ENCODE measurements at places on chromosomes 4 and X.
A peak's percentile ranks its signal among the peaks of the same experiment; 100 is the strongest.

DNA sequence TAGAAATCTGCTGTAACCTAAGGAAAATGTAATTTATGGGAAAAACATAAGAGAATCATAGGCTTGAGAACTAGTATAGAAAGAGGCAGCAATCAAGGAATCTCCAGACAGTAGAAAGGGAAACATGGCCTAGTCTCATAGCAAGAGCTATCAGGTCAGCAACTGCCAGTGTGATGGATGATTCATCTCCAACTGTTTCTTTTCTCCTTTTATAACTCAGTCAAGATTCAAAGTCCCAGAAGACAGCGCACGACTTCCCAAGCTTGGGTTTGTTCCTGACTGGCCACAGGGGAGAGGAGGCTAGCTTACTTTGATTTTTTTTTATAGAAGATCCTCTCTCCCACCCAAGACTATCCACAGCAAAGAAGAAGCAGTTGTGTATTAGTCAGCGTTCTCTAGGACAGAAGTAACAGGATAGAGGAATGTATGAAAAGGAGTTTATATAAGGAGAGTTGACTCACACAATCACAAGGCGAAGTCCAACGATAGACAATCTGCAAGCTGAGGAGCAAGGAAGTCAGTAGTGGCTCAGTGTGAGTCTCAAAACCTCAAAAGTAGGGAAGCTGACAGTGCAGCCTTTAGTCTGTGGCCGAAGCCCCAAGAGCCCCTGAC lies 181.5 kb downstream of the GC start:
- no peak for DNase-seq

GRCh38 chr4:95701500-95702170 lies 138.3 kb upstream of the PDHA2 start:
- DNase-seq: no peak

GRCh38 chr4:95547715-95548471 lies 880 bp downstream of the UNC5C start:
- DNase-seq: no peak

DNA sequence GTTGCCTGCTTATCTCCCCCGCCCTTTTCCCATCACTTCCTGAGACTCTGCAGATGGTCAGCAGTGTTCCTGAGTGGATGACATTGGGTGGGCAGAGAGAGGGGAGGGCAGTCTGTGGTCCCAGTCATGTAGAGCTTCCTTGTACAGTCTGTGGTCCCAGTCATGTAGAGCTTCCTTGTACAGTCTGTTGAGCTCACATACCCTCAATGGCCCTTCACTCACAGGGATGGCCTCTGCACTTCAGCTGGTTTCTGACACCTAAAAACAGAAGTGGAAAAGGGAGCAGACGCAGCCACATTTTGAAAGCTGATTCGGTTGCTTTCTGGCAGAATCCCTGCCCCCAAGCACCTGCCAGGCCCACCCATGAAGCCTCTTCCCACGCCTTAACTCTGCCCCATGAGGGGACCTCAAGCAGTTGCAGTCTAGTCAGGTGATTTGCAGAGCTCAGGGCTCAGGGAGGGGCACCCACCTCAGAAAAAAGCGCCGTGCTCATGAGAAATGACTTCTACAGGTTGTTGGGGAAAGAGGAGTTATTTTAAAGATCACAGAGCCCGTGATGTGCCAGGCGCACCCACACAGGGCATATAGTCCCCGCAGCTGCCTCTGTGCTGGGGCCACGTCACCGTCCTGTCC lies 3.6 kb upstream of the TMEM271 start:
- no peak for DNase-seq

DNA sequence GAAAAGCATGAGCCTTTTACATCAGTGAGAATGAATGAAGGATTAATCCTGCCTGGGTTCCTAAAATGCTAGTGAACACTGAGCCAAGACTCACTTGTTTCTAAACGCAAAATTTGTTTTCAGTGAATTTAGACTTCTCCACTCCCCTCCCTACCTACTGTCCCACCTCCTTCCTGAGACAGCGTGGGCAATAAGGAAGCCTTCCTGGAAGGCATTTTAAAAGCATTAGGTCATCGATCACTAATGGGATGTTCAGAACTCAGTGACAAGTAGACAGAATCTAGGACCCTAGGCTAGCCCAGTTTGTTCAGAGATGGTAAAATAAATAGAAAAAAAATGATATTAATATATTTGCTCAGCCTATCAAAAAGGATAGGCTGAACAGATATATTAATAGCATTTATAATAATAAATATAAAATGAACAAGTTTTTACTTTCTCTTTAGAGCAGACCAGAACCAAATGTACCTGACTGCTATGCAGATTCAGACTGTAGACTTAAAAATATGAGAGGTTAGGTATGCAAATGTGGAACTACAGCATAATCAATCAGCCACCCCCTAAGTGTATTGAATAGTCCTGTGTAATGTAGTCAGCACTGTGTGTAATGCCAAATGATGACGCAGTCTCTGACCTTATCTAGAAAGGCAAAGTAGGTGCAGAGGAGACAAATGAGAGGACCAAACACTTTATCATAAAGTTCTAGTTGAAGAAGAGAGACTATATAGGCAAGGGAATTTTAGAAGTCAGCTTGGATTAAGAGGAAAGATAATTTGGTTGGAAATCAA lies 331.1 kb downstream of the GPAT3 start:
- no peak for DNase-seq

DNA sequence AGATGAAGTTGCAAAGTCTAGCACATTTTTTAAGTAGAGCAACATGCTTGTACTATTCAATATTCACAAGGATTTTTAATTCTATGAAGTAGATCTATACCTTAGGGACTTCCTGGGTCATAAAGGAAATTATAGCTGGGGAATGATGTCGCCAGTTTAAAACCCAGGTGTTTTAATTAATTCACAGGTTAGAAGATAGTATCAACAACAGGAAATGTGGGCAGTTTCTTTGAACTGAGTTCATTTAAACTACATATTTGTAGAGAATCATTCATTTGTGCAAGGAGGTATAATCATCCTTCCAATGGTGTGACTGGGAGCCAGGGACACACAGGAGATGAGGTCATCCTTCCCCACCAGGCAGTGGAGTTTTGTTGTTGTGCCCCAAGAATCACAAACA lies 181.3 kb upstream of the KLF3 start:
- no peak for DNase-seq

DNA sequence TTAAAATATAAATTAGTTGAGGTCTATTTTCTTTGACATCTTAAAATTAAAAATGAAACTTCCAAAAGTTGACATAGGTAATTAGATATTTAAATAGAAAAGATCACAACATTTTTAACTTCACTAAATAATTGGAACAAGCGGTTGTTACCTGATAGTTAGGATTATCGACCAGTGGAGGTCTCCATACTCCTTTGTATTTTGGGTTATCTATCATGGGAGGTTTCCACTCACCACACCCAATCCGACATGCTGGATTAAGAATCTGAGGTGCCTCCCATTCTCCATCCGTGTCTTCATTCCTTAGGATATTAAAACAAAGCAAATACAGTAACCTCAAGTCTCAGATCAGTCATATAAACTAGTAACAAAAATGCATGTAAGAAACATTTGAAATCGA lies 22.2 kb downstream of the SCOC start:
- no peak for DNase-seq

DNA sequence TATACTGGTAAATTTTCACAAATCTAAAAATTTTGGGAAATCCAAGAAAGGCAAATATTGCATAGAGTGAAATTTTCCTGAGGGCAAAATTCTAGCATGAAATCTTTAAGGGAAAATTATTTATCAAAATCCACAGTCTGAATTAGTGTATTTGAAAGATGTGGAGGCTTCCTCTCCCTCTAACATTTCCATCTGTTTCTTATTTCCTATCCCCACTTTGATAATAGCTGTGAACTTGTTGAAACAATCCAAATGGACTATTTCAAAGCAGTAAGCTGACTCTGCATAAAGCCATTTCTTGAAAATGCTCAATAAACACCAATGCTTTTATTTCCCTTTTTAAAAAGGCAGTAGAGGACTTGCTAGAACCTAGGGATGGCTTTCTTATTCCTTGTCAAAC lies 107.3 kb upstream of the PABPC4L start:
- no peak for DNase-seq

- DNase-seq: no peak
Observed at GRCh38 chrX:103864149-103864548, 32.1 kb upstream of the RAB9B start.

DNA sequence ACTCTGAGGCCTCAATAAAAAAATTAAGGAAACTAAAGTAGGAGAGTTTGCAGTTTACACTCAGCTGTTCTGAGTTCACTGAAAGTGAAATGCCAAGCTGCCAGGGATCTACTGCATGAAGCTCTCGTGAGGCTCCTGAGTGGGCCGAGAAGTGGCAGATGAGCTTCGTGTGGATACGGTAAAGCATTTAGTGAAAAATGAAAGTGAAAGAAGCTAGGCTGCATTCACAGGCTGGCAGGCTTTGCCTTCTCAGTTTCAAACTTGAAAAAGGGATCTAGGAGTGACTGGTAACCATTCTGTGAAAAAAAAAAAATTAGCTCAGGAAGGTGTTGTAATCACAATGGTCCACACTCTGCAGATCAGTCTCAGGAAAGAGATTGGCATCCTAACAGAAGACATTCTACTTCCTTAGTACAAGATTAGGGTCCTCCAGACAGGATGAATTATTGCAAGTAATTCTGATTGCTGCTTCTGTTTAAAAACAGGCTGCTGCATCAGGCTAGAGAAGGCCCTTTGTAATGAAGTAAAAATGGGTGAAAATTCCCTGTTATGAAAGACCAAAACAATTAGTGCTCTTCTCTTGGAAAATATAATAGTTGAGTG lies 679.9 kb downstream of the RPA4 start:
- peak; percentile 34 for DNase-seq

DNA sequence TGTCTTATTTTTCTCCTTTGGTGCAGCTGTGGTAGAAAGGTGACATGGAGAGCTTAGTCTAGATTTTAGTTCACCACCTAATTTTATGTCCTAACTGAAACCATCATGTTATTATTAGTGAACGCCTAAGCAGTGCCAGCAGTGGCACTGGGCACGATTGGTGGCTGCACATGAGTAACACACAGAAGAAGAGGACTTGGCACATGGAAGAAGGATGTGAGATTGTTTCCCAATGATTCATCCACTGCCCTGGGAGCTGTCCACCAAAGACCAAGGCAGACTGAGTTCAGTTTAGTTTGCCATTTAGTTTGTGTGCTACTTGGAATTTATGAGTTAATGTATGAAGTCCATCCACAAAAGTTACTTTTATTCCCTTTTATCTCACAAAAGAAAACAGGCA lies 68.1 kb upstream of the NAP1L5 start:
- no peak for DNase-seq

DNA sequence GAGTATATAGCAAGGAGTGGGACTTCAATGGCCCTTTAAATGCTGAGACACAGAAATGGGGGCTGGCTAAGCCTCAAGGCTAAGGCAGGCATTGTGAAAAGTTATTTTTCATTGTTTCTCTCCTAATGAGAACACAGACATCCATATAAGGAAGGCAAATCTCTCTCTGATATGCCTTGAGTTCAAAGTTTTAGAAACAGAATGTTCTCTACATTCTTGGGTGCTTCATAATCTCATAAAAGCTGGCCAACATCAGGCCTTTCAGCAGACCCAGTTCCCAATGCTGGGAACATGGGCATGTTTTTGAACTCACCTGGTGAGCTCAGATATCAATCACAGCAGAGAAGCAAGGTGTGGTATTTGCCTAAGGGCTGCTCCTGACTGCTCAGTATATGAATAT lies 19.4 kb upstream of the RAB40A start:
- no peak for DNase-seq

DNA sequence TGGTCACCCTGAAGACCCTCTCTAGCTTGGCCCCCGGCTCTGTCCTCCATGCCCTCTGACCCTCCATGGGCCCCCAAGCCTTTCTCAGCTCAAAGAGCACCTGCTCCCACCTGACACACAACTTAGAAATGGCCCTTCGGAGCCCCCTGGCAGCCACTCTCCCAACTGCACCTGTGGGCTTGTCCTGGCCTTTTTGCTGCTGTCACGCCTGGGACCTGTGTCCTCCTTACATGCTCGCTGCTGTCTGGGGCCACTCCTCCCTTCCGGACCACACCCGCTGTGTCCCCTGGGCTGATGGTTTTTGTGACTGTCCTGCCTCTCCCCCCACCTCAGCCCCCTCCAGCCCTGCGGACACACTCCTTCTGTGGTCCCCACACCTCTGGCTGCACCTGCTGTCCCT lies 106.2 kb upstream of the AFAP1 start:
- DNase-seq: no peak

DNA sequence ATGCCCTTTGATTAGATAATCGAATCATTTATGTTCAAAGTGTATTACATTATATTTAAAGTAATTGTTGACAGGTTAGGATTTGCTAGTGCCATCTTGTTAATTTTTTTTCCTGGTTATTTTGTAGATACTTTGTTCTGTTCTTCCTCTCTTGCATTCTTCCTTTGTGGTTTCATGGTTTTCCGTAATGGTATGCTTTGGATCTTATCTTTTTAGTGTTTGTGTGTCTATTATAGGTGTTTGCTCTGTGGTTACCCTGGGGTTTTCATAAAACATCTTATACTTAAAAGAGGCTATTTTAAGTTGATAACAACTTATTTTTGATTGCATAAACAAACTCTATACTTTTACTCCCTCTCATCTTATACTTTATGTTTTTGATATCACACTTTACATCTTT lies 108.2 kb upstream of the SRD5A3 start:
- DNase-seq: no peak

- no peak for DNase-seq
Observed at GRCh38 chrX:1221296-1221845, 8.9 kb upstream of the CRLF2 start.

GRCh38 chrX:104255465-104255864 lies 732 bp upstream of the ESX1 start:
- DNase-seq: no peak

DNA sequence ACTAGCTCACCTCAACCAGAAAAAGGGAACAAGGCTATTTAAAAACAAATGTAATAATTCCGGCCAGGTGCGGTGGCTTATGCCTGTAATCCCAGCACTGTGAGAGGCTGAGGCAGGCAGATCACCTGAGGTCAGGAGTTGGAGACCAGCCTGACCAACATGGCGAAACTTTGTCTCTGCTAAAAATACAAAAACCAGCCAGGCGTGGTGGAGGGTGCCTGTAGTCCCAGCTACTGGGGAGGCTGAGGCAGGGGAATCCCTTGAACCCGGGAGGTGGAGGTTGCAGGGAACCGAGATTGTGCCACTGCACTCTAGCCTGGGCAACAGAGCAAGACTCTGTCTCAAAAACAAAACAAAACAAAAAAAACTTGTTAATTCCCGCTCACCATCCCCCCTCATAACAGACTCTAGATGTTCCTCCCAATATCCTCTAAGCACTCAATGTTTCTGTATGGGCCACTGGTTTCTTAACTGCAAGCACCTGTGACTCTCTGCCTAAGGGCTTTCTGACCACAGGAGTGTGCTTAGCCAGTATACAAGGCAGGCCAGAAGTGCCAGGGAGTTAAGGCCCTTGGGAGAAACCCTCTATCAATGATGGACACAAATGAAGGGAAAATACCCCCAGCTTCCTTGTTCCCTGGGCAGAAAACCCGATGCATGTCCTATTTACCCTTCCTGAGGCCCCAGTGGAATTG lies 21.0 kb upstream of the THOC2 start:
- DNase-seq: no peak

DNA sequence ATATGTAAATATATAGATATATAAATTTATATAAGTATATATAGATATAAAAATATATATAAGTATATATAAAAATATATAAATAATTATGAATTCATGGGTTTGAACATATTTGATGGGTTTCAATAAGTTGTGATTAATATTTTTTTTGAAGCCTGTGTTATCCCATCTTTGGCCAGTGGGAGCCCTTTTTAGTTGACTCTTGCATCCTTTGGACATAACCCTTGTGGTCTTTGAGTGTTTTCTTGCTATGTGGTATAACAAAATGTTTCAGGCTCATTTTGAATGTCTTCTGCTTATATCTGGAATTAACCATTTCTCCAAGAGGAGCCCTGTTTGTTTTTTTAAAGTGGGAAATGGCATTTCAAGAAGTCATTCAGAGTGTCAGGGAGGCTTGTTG lies 15.2 kb downstream of the SNX25 start:
- DNase-seq: no peak
